ENCODE measurements at places on chromosomes 7 and 10. TPM values are rescaled to one million over a fixed set of nuclear protein-coding genes. Genes with fewer than 3 reads are reported as not detected.

TMEM139 gene
- under 0.01 TPM for total RNA-seq

EGFR gene
- 75.5 TPM for total RNA-seq

COG5 gene
- total RNA-seq = 59.6 TPM

TSPAN15 gene
- 1.2 TPM for total RNA-seq

AZGP1 gene
- 0.33 TPM for total RNA-seq

CCDC146 gene
- total RNA-seq = 0.87 TPM

TMEM270 gene
- total RNA-seq = not detected
